Brain pericyte (primary cell): ENCODE measurements at places on chromosomes 1 and 21.

DNA sequence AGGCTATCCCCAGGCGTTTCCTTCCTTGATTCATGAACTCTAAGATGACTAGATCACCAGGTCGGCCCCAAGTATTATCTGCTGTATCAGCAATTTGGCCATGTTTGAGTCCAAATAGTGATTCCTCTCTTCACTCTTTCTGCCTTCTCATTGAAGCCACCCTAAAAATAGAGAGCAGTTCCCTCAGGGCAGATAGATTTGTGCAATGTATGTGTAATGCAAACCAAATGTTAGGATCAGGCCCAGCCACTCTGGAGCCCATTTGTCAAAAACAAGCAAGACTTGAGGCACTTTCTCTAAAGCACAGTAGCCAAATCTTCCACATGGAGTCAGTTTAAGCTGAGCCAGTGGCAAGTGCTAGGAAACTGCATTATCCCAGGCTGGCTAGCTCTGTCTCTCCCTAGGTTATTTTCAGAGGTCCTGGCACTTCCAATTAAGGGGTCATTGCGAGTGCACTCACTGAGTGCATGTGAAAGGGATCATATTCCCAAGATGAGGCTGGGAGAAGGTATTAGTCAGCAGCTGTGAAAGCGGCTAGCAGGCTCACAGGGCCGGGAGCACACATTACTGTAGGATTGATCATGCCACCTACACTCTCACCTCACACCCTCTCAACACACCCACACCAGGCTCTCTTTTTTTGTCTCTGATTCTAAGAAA lies 97.9 kb upstream of the RAB3GAP2 start:
- peak; percentile 26 for DNase-seq

DNA sequence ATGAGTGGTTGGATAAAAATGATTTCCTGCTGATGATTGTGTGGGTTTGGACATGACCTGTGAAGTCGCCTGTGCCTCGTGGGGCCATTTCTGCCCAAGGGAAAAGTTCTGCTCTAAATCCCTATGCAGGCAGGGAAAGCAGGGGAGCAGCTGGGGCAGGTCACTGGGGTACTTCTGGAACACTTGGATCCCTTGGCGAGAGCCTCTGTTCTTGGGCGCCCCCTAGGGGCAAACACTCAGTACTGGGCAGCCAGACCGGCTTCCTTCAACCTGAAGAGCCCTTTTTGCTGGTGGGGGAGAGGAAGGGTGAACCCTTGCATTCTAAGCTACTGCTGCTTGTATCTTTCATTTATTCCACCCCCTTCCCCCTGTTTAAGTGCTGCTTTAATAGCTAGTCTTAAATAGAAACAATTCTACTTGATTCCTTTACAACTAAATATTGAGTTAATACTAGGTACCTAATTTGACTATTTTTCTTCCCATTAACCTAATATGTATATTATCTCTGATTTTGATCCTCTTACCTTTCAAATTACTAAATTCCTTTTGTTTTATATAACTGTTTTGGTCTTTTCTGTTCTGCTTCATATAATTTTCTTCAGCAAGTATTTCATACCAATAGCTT lies 5.1 kb upstream of the CLEC20A start:
- DNase-seq, result no peak

DNA sequence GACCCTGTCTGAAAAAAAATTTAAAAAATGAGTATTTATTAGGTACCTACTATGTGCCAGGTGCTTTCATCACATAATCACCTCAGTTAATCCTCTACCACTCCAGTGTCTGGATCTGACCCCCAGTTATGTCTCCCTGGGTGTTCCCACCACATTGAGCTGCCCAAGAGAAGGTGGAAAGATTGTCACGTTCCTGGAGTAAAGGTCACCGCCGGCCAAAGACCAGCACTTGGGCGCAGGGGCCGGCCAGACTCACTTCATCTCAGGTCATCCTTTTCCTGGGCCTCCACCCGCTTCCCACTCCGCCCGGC lies 714 bp downstream of the PYCR2 start:
- no peak for DNase-seq

GRCh38 chr1:240734001-240734400 lies 122.0 kb upstream of the GREM2 start:
- no peak for DNase-seq

DNA sequence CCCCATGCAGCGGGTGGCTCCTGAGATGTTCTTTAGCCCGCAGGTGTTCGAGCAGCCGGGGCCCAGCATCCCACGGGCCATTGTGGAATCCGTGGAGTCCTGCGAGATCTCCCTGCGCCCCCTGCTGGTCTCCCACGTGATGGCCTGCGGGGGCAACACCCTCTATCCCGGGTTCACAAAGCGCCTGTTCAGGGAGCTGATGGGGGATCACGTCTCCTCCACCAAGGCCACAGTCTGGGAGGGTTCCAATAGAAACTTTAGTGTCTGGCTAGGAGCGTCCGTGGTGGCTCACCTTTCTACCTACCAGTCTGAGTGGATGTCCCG lies 71.0 kb downstream of the ACTL8 start:
- DNase-seq, result no peak
